ENCODE measurements at places on chromosomes 7 and 10.
A peak's percentile ranks its signal among the peaks of the same experiment; 100 is the strongest.

GRCh38 chr7:41219276-41219675 lies 483.6 kb downstream of the INHBA start:
- DNase-seq: no peak

GRCh38 chr7:73778801-73779389 lies 8.8 kb upstream of the CLDN3 start:
- no peak for DNase-seq

GRCh38 chr10:79031723-79032122 lies 37.0 kb upstream of the ZMIZ1 start:
- no peak for DNase-seq

DNA sequence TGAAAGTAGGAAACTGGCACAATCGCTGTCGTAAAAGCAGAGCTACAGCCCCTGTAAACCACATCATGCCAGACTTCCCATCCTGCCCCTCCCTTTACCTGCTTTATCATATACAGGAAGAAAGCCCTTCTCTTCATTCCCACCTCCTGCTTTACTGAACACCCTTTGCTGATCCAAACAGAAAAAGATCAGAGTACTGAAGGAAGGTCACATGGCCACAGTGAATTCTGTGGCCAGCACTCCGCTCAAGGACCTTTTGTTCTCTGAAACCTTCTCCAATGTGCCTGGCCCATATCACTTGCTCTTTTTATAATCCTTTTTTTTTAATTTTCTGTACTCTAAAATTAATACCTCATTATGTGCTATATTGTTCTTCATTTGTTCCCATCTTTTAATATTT lies 108.8 kb upstream of the LRGUK start:
- no peak for DNase-seq

- DNase-seq: no peak
These were observed 7.2 kb downstream of the RGS10 start for GRCh38 chr10:119535305-119535704.

DNA sequence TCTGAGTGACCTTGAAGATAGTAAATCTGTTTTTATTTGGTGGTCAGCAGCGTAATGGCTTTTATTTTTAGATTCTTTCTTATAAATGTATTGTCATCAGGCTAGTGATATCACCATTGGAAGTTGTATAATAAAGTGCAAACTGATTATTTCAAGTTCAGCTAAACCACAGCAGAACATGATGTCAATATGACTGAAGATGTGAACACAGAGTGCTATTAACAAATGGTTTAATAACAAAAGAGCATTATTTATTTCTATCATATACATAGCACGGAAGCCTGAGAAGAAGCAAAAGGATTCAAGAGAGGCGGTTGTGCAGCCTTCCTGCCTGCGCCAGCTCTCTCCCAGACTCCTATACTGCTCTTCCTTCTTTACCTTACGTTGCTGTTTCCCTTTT lies 142.7 kb downstream of the SDK1 start:
- no peak for DNase-seq

GRCh38 chr10:95501203-95502094 lies 59.7 kb downstream of the SORBS1 start:
- no peak for DNase-seq

GRCh38 chr10:63718006-63718405 lies 196.8 kb downstream of the REEP3 start:
- DNase-seq: no peak

- no peak for DNase-seq
These were observed 92.4 kb downstream of the TPST1 start for GRCh38 chr7:66297579-66297978.

DNA sequence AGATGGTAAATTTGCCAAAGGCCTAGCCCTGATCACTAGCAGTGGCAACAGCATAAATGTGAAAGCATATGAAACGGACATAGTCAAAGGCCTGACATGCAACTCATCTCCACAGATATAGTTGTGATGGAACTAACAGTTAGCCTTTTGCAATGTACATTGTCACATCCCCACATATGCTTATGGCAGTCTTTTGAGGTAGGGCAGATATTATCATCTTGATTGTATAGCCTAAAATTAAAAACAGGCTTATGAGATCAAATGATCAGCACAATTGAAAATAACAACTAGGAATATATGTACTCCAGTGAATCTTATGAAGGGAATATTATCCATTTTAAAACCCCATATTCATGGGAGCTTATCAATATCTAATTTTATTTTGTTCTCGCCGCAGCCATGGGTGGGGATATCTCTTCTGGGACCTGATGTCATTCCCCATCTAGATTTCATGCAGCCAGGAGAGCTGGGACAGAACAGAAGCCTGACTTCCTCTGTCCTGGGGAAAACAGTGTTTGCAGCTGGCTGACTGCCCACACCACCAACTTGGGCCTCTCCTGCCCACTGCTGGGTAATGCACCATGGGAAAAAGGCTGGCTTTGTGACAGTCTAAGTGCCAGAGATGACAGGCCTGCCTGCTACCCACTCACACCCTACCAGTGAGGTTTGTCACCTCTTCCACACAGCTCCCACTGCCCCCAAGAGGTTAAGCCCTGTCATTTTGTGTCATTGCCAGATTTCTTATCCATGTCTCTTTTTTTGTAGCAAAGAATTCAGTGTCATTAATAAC lies 180.2 kb upstream of the FZD1 start:
- no peak for DNase-seq

DNA sequence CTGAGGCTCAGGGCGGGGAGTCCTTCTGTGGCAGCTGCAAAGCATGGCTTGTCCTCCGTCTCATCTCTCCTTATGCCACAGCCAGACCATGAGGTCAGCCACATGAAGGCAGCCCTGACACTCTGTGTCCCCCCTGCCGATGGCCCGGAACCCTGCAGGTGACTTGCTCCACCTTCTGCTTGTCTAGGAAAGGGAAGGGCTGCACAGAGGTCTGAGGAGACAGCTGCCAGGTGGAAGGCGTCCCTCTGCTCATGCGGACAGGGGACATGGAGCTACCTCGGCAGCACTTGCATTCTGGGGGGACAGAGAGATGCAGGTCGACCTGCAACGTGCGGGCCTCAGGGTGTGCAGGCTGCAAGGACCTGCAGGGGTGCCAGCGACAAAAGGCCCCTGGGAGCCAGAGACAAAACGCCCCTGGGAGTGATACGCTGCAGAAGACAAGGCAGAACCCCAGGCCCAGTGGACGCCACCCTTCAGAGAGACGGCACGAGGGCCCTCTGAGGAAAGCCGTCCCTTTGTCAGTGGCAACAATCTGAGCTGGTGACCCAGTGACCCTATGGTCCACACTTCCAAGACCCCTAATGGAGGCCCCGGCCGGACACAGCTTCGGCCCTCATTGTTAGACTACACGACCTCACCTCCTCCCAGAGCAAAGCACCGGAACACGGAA lies 205.2 kb upstream of the PPP2R2D start:
- DNase-seq: no peak

DNA sequence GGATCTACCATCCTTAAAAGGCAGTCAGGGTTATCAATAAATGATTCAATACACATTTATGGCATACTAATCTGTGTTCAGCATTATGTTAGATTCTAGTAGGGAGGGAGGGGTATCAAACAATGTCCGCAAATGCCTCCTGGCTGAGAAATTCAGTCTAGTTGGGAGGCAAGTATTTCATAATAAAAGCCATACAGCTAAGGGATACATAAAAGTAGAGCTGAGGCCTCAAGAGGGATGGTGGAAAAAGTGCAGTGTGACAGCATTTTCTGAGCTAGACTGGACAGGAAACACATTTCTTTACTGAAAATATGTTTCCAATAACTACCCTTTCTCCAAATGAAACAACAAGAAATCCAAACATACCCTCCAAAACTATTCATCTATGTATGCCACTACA lies 152.8 kb upstream of the LRRN3 start:
- no peak for DNase-seq

GRCh38 chr7:25835197-25835596 lies 316.8 kb upstream of the NFE2L3 start:
- DNase-seq: no peak

DNA sequence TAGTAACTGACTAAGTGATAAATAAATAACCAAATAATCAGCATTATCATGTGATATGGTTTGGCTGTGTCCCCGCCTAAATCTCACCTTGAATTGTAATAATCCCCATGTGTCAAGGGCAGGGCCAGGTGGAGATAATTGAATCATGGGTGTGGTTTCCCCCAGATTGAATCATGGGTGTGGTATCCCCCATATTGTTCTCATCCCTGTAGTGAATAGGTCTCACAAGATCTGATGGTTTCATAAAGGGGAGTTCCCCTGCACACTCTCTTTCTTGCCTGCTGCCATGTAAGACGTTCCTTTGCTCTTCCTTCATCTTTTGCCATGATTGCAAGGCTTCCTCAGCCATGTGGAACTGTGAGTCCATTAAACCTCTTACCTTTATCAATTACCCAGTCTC lies 72.1 kb upstream of the NRP1 start:
- no peak for DNase-seq

DNA sequence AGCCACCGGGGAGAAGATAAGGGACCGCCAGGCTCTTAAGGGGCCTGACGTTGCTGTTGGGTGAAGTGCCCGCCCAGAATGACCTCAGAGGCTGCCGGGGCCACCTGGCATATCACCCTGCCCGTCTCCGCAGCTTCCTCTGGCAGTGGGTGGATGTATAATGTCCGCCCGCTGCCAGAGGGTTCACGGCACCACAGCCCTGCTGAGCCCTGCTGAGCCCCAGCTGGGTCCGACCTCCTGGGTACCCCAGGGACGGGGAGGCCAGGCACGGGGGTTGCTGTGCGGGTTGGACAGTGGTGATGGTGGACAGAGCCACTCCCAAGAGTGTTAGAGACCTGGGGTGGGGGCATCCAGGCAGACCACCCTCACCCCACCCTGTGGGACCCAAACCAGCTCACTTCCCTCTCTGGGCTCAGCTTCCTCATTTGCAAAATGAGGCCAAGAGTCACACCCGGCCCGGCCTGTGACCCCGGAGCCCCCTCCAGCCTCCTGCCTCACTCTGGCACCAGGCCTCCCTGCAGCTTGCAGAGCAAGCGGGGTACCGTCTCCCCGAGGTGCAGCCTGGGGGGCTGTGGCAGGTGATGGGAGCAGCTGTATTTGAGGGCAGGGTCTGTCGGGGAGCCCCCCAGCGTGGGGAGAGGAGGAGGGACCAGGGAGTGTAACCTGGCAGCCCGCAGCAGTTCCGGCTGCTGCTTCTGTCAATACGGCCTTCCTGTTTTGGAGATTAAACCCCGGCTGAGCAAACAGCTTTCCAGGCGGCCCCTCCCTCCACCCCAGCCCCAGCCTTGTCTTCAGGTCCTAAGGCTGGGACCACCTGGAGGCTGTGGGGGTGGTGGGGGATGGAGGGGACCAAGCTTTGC lies 8.4 kb upstream of the LFNG start:
- DNase-seq: no peak

GRCh38 chr10:132383751-132384196 lies 13.2 kb upstream of the PWWP2B start:
- DNase-seq: no peak

- DNase-seq: no peak
These were observed 16.4 kb upstream of the PDSS1 start for GRCh38 chr10:26681076-26681475.

- DNase-seq: no peak
These were observed 11.3 kb downstream of the GRB10 start for GRCh38 chr7:50771120-50772002.

- no peak for DNase-seq
These were observed 13.9 kb downstream of the ARHGAP22 start for GRCh38 chr10:48590945-48591344.

- DNase-seq: peak; percentile 87
These were observed 102.2 kb downstream of the ZNF92 start for GRCh38 chr7:65475734-65476319.

DNA sequence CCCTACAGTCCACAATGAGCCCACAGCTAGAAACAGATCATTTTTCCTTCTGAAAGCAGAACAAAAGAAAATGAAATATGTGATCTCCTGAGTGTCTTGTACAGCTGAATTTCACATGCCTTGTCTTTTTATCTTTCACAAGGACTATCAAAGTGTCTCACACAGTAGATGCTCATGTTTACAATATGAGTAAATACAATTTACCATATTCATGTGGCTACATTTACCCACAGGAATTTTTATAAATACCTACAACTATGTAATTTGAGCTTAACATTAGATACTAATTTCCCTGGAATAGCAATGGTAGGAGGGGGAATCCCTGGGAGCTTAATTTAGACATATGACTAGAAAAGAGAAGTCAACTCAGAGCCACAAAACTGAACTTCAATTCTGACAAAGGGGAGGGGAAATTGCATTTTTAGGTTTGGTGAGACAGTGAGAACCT lies 186.2 kb downstream of the MACC1 start:
- DNase-seq: no peak

GRCh38 chr7:79741684-79742083 lies 288.2 kb upstream of the MAGI2 start:
- DNase-seq: no peak

GRCh38 chr10:76244061-76244686 lies 812.8 kb downstream of the LRMDA start:
- no peak for DNase-seq

DNA sequence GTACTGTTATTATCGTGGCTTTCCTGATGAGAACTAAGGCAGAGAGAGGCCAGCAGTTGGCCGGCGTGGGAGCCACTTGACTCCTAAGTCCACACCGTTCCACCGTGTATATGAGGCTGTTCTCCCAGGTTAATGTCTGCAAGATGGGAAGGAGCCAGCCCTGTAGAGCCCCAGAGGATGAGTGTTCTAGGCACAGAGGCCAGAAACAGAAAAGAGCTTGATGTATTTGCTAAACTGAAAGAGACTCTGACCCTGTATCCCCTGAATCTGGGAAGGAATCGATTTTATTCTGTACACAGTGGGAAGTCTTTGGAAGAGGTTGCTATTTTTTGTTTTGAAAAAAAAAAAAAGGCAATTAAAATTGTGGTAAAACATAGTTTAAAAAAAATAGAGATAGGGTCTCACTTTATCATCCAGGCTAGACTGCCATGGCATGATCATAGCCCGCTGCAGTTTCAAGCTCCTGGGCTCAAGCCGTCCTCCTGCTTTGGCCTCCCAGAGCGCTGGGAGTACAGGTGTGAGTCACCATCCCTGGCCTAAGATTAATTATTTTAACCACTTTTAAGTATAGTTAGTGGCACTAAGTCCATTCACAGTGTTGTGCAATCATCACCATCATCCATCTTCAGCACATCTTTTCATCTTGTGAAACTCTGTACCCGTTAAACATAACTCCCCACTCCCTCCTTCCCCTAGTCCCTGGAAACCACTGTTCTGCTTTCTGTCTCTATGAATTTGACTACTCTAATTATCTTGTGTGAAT lies 348.8 kb downstream of the SDK1 start:
- no peak for DNase-seq

GRCh38 chr7:3073763-3074458 lies 30.2 kb upstream of the CARD11 start:
- DNase-seq: no peak

- no peak for DNase-seq
These were observed 13.2 kb upstream of the AQP1 start for GRCh38 chr7:30898411-30898810.
